Hematopoietic multipotent progenitor cell treated with erythropoietin and hydrocortisone succinate and interleukin-3 and kit ligand, for 15 days (in vitro differentiated cells): ENCODE measurements at places on chromosomes 1 and 21.

- no peak for DNase-seq
These were observed 203.2 kb downstream of the APP start for GRCh38 chr21:25967181-25967900.

- no peak for DNase-seq
These were observed 28.1 kb downstream of the IL23R start for GRCh38 chr1:67194209-67194863.

- DNase-seq = no peak
These were observed 84.2 kb downstream of the LACTBL1 start for GRCh38 chr1:22888320-22889075.

- DNase-seq = no peak
These were observed 161.8 kb upstream of the PDE4B start for GRCh38 chr1:65630855-65631254.

DNA sequence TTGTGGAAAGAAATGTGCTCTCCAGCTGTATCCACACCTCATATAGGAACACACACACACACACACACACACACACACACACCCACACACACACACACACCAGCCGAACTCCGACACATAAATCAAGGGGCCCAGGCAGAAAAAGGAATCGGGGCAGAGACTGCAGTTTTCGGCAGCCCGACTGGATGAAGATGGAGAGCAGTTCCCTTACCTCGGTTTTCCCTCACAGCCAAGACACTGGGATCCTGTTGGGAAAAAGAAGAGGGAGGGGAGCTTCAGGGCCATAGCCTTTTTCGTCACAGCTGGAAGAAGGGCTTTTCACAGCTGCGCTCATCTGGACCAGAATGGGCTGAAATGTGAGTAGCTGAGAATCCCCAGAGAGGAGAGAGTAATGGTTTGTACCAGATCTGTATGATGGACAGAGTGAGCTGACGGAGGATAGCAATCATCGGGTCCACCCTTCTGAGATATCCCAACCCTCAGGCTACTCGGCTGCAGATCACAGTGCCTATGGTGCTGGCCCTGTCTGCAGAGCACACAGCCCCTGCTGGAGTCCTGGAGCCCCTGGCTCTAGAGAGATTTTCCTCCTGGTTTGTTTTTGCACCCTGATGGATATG, 37.7 kb downstream of the PIK3C2B start:
- no peak for DNase-seq

DNA sequence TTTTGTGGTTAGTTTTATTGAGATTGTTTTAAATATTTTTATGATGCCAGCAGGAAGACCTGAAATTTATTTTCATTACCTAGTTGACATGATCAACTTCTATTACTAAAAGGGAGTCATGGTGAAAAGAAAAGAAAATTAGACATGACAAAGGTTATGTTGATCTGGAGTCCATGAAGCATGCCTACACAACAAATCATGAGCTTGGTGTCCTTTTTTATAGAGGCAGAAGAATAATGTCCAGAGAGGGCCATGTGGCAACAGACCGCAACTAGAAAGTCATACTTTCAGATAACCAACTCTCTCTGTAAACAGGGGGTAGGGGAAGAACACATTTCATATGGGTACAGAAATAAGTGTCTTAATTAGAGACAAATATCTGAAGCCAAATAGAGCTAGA, 175.5 kb upstream of the HOOK1 start:
- DNase-seq = no peak

DNA sequence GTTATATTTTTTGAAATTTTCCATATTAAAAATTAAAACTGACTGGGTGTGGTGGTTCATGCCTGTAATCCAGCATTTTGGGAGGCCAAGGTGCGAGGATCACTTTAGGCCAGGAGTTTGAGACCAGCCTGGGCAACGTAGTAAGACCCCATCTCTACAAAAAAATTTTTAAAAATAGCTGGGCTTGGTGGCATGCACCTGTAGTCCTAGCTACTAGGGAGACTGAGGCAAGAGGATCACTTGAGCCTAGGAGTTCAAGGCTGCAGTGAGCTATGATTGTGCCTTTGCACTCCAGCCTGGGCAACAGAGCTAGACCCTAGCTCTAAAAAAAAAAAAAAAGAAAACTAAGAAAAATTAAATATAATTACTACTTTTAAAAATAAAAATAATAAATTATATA, 4.5 kb upstream of the SVBP start:
- no peak for DNase-seq

- peak; percentile 72 for DNase-seq
These were observed 89.8 kb downstream of the TMEM200B start for GRCh38 chr1:29033829-29034466.

GRCh38 chr1:222310836-222311235, 237.1 kb downstream of the HHIPL2 start:
- no peak for DNase-seq

DNA sequence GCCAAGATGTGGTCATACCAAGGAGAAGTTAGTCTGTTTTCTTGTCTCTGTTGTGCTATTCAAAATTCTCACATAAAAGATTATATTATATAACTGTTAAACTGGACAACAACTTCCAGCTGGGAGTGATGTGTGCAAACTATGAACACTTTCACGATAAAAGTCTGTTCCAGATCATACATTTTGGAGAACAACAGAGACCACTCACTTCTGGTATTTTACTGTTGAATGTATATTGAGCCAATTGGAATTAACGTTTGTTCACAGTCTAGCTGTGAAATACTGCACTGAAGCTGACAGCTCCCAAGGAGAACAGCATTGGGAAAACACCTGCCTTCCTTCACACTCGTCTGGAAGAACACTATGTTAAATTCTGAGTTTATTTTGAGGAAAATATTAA, 860 bp upstream of the SHCBP1L start:
- no peak for DNase-seq

- no peak for DNase-seq
These were observed 78.8 kb upstream of the PPM1J start for GRCh38 chr1:112793631-112794565.

DNA sequence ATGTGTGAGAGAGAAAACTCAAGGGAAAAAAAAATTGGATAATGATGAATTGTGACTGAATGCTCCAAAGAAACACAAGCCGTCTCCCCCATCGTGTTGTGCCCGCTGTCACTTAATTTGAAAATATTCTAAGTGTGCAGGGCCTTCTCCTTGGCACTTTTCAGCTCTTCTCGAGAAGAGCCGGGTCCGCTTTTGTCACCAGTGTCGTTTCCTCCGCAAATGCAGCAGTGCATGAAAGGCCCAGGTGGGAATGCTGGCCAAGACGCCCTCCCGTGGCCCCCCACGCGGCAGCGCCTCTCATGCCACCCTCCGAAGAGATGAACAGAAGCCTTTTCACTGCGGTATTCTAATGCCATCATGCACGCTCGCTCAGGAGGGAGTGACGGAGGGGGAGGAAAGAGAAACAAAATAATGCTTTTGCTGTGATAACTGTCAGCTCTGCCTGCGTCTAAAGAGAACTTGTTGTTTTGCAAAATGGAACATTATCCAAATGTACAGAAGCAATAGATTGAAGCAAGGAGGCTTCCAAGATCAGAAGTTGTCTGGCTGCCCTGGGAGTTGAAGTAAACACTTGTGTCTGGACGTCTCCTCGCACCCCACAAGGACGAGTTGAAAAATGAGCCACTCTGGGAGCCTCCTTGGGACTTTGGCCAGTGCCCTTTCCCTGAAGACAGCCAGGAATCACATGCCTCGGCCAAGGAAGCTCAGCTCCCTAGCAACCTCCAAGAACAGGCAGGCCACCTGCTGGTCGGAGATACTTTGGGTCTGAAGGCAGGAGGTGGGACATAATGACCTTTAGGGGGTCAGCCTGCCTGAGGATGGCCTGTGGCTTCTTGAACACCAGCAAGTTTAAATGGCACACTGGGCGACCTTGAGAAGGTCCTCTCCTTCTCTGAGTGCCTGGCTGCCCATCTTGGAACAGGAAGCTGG, 166.1 kb upstream of the ZC3H12A start:
- DNase-seq = no peak

- DNase-seq = peak; percentile 87
These were observed at the start of gene ACOT7 for GRCh38 chr1:6393400-6394187. TSS of gene ACOT7 (minus strand) at chr1:6393767. CDS start at chr1:6393399, 368 bp downstream.

GRCh38 chr1:27116232-27116631, 38.7 kb downstream of the SLC9A1 start:
- peak; percentile 60 for DNase-seq

DNA sequence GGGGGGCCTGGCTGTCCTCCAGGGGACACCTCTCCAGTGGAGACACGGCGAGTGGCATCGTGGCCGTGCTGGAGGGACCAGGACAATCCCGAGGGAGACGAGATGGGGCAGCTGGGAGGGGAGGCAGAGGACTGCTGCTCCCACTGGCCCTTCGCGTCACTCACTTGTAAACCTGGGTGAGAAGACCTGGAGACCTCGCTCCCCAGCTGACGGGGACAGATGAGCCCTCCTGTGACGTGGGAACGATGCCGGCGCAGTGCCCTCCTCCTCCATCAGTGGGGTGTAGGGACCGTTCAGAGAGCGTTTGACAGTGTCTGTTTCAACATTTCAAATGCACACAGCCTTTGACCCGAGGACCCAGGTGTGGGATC, 4.6 kb downstream of the SPATC1L start:
- DNase-seq = no peak

DNA sequence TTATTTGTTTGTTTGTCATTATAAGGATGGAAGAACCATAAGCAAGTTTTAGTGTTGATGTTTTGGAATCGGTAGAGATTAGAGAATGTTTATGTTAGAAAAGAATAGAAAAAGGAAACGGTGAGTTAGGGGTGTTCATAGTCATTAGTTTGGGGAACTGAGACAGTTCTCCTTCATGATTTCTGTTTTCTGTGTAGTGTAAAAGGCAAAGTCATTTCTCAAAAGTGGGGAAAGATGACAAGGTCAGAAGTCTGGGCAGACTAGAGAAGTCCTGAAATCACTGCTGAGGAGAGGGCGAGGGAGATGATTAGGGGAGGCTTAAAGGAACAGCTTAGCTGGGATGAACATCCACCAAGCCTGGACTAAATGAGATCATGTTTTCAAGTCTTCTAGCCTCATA, 498.9 kb downstream of the TTLL7 start:
- no peak for DNase-seq

DNA sequence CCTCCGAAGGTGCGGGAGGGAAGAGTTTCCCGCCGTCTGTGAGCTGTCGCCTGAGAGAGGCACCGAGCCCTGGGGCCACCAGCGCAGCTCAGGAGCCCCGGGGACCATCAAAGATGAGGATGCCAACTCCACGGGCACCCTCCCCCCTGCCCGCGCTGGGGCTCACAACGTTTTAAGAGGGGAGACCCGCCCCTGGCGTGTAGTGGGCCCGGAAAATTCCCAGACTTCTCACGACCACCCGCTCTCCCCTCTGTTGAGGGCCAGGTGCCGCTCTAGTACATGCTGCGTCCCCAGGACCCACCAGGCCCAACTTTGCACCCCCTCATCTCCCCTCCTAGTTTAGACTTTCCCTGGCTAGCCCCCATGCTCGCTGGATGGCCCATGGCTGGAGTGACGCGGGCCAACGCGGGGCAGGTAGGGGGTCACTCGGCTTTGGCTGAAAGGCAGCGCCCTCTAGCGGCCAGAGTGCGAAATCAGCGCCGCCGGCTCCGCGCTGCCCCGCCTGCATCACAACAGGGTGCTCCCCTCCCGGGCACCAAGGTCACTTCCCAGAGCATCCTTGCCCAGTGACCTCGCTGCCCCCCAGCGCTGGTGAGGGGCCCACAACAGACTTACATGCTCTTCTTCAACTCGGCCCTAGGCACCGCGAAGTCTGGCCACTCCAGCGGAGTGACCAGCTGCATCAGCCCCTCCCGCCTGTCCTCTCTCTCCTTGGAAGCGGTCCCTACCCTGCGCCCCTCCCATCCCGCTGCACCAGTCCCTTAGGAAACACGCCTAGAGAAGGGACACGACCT, 1.8 kb downstream of the CD160 start:
- DNase-seq = peak; percentile 67

DNA sequence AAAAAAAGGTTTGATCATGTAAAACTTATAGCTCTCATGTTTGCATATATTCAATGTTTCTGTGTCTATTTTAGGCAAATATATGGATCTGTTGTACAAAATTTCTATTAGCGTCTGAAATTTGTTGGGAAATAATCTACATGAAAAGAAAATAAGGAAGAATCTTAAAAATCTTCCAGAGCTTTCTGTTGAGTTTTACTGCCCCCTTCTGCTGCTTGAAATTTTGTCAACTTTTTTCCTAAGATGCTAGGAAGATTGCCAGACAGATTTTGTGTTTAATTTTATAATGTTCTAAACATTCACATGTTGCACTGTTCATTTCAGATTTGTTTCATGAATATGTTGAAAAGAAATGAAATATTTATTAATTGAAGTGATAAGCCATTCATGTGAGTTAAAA, 2.5 kb upstream of the PTGS2 start:
- DNase-seq = no peak

GRCh38 chr21:42414928-42415769, 11.4 kb downstream of the UBASH3A start:
- DNase-seq = no peak

DNA sequence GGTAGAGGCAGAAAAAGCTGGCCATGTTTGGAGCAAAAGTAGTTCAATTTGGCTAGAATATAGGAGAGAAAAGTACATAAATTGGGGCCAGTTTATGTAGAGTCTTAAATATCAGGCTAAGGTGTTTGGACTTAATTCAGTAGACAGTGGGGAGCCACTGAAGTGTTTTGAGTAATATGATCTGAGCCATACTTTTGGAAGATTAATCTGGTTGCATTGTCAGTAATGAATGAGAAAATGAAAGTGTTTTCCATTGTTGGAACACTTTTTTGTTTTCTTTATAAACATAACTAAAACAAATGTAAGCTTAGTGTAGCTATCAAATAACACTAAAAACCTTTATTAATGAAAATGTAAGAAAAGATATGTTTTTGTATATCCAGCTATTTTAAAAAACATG, 42.1 kb downstream of the POU2F1 start:
- no peak for DNase-seq

DNA sequence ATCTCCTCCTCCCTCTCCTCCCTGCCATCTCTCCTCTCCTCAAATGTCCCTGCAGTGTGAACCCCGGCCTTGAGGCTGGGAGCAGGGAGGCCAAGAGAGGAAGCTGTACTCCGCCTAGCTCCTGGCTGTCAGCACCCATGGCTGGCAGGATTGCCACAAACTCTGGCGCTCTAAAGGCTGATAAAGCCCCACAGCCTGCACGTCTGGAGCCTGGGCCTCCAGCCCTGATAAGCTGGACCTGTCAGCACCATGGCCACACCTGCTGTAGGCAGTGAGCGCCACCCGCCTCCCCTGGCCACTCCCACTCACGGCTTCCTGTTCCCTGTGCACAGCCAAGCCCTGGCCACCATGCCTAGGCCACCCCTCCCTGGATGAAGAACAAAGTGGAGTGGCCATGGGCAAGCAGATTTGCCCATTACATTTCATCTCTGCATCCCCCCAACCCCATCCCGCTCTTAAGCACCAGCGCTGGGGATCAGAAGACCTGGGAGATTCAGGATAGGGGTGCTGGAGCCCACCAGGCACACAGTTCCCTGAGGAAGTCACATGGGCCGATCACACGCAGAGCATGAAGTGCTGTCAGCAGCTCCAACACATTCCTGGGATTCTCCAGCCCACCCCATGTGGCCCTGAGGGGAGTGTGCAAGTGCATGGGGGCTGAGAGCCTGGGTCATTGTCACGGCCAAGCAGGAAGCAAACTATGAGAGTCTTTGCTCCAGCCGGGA, 24.2 kb upstream of the NPPB start:
- peak; percentile 95 for DNase-seq

- DNase-seq = no peak
These were observed 36.9 kb upstream of the C1orf105 start for GRCh38 chr1:172383536-172383935.

- DNase-seq = no peak
These were observed 20.9 kb downstream of the TMED5 start for GRCh38 chr1:93159337-93159736.

GRCh38 chr21:17784604-17785402, 34.4 kb downstream of the C21orf91 start:
- DNase-seq = no peak
